ENCODE measurements at places on chromosomes 5 and 9.

DNA sequence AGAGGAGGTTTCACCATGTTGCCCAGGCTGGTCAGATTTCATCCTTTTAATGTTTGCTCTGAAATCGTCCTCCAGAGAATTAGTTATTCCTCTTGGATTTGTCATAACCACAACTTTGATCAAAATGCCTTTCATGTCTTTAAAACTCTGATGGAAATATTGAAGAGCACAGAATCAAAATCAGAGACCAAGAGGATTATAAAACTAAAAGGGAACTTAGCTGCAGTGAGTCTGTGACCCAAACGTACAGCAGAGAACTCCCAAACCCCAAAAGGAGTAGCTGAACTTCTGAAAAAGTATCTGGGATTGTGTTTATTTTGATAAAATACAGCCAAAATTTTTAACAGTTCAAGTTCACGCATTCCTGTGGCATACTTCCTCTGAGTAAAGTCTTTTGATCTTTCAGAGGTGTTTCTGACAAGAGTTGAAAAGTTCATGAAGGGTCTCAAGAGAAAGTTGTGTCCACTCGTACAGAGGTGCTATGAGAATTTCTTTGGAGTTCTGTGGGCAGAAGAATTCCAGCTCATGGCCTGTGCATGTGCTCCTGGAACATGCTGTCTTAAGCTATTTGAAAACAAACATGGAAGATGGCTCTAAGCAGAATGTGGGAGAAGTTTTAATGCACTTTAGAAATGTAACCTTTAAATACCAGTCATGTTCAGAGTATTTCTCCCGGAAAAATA is 124.0 kb downstream of the ESM1 start:
- DNase-seq = no peak

DNA sequence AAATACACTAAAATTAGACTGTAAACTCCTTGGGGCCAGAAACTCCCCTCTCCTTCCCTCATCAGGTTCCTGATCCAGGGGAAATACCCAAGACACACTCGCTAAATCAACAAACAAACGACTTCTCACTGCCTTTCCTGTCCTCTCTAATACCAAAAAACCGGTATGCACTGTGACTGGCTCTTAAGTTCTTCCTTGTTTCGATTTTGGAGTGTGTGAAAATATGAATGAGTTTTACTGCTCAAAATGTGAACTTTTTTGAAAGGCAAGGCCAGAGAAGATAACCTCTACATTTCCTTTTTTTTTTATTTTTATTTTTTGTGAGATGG is 81.1 kb upstream of the EPB41L4B start:
- no peak for DNase-seq

GRCh38 chr5:149413477-149414210 is 34.6 kb upstream of the IL17B start:
- DNase-seq = no peak

GRCh38 chr5:2895876-2896275 is 144.4 kb upstream of the IRX2 start:
- no peak for DNase-seq

DNA sequence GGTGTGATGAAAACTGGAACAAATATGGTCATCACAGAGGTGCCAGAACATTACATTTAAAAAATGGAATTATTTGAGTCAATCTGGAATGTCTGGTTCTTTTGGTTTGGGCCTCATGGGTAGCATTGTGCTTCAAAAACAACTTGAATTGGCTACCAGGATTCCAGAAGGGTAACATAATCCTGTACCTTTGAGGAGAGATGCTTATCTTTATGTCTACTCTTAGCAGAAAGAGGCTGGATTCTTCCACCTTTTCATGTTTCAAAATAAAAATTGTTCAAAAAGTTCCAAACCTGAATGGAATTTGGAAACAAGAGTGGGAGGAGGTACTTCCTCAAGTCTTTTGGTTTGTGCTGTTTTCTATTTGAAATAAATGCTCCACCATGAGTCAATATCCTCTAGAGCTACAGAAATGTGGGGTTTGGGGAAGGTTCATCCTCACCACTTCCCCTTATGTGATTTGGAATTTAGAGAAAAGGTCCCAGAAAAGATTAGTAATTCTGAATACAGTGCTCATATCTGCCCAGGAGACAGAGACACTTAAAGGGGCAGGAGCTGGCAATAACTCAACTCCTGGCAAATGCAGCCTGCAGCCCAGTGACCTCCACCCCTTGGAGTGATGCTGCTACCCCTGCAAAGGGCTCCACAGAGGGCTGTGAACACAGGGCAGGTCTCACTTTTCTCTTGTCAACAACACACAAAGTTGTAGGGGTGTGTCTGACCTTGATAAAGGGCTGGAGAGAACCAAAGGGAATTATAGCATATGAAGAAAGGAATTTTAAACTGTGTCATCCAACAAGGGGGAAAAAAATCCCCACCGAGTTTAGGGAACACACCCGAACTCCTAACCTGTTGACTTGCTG is 272.8 kb downstream of the CWC27 start:
- DNase-seq = no peak

DNA sequence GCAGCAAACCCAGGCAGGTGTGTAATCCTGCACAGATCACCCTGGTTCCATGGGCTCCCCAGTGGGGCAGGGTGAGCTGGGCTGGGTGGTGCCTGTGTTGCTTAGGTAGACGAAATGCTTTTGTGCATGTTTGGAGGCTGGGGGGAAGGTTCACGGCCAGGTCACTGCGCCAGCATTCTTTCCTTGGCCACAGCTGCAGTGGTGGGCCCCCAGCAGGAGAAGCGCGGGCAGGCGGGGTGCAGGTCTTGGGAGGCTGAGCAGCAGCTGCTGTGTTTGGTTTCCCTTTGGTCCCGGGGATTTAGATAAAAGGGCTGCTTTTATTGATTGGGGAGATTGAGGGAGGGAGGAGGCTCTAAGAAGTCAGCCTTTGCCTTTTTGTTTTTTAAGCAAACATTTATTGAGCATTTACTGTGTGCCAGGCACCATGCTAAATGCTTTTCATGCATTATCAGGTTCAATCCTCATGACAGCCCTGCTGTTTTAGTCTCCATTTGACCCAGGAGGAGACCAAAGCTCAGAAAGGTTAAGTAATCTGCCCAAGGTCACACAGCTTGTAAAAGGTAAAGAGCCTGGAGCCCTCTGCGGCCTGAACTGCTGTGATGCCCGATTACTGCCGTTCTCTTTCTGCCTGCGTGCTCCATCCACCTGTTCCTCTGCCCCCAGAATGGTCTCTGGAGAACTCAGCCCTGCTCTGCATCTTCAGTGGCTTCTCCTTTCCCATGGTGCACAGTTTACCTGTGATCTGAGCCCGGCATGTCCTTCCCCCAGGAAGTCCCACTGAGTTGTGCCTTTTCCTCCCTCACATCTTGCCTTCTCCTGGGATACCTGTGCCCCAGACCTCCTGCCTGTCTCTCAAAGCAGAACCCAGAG is 94.4 kb downstream of the MACROH2A1 start:
- DNase-seq = no peak

- no peak for DNase-seq
These were observed 286.3 kb upstream of the VLDLR start for GRCh38 chr9:2335260-2335659.

All from stimulated activated CD4-positive, alpha-beta T cell treated with anti-CD3 and anti-CD28 coated beads, Interleukin-2, amount 100 ng/mL, for 24 hours (primary cell).